ENCODE measurements at places on chromosomes 11 and 22. TPM values are rescaled to one million over a fixed set of nuclear protein-coding genes. Genes with fewer than 3 reads are reported as not detected.

DNA sequence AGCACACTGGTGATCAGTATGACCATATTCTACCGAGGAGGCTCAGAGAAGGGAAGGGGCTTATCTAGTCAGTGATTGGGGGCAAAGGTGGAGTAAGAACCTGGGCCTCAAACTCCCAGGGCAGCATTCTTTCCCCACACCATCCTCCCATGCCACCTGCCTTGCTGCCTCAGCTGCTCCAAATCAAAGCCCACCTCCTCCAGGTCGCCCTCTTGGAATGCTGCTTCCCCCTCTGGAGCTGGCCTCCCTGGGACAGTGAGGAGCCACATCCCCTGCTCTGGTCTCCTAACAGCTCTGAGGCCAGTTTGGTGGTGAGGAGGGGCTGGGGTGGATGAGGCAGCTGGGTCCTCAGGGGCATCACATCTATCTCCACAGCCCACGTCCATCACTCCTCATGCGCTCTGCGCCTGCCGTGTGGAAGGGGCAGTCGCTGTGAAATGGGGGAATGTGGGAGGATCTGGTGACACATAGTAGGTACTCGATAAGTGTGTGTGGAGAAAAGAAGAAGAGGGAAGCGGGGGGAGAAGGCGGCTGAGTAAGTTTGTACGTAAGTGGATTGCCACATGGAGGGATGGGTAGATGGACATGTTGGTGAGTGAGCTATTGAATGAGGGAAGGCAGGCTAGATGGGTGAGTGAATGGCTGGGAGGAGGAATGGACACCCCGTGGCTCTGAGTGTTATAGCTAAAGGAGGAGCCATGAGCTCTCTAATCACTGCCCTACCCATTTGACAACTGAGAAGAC is 16.1 kb upstream of the ARHGEF17 start:
- DNase-seq = no peak

Gene PTPRCAP
- 2.4 TPM for polyA plus RNA-seq

- DNase-seq = no peak
Observed at GRCh38 chr11:114346709-114347141, 50.5 kb downstream of the NNMT start.

DNA sequence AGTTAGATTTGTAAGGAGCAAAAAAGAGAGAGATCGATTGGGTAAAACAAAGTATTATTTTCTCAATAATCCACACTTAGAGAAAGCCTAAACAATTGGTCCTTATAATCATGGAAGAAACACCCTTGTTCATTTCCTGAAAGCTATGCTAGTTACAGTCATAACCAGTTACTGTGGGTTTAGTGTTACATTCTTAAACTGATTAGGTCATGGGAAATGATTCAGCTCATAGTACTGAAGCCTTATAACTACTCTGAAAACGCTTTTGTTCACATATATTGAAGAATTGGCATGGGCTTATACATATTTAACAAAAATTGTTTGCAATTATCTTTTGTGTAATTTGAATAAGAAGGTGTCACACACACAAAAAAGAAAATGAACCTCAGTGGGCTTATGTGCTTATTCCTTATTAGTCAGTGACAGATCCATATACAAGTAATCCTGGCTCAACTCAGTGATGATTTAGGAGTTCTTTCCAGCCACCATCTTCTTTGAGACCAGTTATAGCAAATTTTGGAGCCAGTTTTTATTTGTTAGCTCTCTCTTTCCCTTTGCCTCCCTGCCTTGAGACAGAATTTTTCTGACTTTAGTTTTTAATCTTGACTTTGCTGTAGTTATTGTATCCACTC is 198.5 kb upstream of the CTSC start:
- DNase-seq = no peak

Gene PARVB
- 20.2 TPM for polyA plus RNA-seq

DNA sequence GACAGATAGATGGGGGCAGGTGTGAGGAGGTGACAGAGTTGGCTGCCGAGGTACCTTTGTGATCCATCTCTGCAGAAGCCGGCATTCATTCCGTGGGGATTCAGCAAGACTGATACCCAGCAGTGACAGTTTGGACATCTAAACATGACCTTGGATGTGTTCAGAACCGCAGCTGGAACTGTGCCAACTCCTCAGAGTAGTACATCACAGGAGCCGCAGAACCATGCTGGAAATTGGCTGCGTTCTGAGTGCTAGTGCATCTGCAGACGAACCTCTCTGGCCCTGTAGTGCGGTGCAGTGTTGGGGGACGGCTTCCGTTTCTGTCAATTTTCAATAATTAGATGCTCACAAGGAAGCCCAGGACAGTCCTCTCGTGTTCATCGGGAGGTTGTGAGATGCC is 772.1 kb downstream of the NTM start:
- DNase-seq = no peak
